Stimulated activated CD4-positive, alpha-beta T cell treated with anti-CD3 and anti-CD28 coated beads, TNF-alpha, amount 100 ng/mL, for 1 hour (primary cell): ENCODE measurements at places on chromosomes 13 and 19.

DNA sequence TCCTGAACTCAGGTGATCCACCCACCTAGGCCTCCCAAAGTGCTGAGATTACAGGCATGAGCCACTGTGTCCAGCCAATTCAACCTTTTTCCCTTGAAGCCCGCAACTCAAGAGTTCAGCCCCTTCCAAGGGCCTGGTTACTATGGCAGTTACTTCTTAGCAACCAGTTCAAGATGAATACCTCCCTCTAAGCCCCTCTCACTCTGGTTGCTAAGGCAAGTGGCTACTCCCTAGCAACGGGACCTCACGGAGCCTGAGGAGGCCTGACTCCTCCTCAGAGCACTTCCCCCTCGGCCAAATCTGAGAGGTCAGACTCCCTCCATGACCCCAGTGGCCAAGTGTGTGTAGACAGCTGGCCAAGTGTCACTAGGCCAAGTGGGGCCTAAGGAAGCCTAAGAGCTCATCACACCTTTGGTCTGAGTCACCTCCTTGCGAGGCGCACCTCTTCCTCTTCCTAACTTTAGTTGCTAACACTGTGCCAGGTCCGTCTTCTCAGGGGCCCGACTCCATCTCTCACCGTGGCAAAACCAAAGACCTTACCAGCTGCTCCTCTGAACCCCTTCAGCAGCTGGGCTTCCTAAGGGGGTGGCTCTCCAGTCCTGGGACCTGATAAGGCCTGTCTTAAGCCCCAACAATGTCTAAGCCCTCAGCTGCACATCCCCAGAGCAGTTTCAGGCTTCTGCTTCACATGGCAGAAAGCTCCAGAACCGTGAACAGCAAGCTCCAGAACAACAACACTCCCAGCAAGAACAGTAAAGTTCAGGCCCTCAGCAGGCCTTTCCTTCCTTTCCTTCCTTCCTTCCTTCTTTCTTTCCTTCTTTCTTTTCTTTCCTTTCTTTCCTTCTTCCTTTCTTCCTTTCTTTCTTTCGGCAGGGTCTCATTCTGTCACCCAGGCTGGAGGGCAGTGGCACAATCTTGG is 9.6 kb downstream of the CD37 start:
- no peak for DNase-seq

- DNase-seq, result no peak
Measured at GRCh38 chr19:37699057-37699456, 20.5 kb downstream of the ZNF607 start.

DNA sequence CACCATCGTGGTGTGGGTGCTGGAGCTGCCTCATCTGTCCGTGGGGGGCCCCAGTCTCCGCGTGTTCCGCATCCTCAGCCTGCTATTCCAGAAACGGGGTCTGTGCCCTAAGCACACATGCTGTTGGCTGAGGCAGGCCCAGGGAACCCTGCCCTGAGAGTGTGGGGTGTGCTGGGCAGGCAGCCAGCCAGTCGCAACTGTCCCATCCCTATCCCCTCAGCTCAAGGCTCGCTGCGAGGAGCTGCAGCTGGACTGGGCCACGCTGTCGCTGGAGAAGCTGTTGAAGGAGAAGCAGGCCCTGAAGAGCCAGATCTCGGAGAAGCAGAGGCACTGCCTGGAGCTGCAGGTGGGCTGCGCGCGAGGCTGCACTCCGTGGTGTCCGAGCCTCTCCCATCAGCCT is 21.9 kb downstream of the PLEKHJ1 start:
- no peak for DNase-seq

DNA sequence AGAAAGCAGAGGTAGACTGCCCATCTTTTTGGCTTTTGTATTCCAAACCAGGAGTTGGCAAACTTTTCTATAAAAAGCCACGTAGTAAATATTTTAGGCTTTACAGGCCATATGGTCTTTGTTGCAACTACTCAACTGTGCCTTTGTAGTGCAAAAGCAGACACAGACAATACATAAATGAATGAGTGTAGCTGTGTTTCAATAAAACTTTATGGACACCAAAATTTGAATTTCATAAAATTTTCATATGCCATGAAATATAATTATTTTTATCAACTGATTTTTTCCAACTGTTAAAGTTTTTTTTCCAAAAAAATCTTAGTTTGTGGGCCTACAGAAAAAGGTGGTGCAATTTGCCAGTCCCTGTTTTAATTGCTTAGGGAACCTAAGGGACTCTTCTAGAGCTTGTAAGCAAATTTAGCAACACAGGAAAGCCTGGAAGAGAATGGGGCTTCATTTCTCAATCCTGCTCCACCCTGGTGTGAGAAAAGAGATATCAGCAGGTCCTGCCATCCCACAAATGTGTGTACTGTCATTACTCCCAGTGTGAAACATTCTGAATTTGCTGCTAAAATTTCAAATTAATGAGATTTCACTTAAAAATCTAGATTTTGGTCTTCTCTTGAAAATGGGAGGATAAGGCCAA is 194.2 kb downstream of the RGCC start:
- DNase-seq, result no peak

- DNase-seq, result no peak
Measured at GRCh38 chr13:74596691-74597090, 462.5 kb upstream of the KLF12 start.

DNA sequence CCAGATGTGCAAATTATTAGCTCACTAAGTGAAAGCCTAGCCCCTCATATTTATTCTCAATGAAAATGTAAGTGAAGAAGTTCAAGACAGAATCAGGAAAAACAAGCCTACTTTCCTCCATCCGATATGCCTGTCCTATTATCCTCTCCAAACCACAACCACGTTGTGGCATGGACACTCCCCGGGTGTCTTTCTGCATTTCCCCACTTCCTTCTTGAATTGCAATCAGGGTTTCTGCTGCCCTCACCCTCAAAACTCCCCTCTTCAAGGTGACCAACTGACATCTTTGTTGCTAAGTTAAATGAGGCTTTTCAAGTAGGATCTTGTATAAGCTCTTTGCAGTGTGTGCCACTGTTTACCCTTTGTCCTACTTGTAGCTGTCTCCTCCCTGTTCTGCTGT is 11.8 kb downstream of the SLC25A30 start:
- no peak for DNase-seq

GRCh38 chr13:44801990-44802389 is 187.3 kb downstream of the NUFIP1 start:
- DNase-seq, result no peak
